T-helper 2 cell (primary cell): ENCODE measurements at places on chromosomes 4 and X.

GRCh38 chr4:82555276-82555675 lies 6.5 kb downstream of the TMEM150C start:
- no peak for DNase-seq

DNA sequence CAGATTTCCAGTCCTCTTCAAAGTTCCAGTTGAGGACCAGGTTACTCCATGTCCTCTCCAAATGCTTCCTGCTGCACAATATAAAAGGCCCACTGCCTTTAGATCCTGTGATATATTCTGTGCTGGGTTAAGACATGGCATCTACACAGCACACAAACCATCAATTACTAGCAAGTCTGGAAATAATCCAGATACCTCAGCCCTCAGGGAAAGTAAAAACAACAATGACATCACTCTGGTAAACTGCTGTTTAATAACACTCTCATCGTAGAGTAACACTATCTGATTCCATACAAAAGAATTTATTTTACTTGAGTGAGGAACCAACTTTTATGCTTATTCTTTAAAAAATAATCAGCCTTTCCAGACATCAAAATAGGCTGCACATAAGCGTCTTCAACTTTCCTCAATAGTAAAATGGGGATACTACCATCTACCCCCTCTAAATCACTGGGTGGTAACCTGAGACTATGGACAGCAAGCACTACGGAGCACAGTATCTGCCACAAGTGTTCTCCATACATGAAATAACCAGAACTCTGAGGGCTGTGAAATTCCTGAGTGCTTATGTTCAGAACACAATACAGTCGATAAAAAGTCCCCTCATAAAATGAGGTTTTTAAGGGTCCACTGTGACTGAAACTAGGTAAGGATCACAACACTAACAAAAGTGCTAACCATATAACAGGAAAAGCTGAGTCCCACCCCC lies 53.4 kb downstream of the ABCG2 start:
- DNase-seq: no peak

DNA sequence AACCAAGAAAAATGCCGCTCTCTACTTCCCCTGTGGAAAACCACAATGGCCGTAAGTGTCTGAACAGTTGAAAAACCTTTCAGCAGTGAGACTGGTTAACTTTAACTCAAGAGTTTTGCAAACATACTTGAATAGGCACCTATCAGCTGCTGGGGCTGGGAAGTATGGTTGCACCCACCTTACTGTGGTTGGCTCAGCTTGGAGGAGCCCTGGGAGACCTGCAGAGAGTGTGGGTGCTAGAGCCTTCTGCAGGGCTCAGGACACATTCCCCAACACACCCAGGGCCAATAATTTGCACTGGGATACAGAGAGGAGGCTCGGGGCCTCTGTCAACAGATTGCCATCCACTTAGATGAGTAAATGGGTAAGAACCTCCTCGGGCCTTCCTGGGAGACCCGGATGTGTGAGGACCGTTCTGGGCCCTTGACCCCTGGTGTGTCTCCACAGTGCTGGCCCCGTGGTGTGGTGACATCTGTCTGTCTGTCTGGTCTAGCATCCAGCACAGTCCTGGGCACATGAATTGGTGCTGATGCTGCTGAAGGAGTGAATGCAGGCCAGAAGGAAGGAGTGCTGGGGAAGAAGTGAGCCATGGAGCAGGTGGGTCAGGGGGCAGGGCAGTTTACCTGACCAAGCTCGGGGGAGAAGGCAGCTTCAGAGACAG lies 46.5 kb downstream of the MAGEA1 start:
- no peak for DNase-seq

- DNase-seq: no peak
Observed at GRCh38 chr4:3735196-3735595, 31.0 kb upstream of the ADRA2C start.

DNA sequence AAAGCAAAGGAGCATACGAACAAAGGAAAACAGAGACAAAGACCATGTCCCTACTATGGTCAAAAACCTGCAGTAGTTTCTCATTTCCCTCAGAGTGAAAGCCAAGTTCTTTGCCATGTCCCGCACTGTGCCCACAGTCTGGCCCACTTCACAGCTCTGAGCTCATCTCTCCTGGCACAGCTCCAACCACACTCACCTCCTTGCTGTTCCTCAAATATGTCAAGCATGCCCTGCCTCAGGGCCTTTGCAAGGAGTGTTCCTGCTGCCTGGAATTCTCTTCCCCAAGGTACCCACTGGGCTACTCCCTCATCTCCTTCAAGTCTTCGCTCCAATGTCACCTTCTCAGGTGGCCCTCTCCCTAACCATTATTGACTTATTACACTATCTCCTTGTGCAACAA lies 72.1 kb downstream of the COX18 start:
- no peak for DNase-seq

GRCh38 chrX:45765767-45766166 lies 565.1 kb upstream of the DIPK2B start:
- DNase-seq: no peak

DNA sequence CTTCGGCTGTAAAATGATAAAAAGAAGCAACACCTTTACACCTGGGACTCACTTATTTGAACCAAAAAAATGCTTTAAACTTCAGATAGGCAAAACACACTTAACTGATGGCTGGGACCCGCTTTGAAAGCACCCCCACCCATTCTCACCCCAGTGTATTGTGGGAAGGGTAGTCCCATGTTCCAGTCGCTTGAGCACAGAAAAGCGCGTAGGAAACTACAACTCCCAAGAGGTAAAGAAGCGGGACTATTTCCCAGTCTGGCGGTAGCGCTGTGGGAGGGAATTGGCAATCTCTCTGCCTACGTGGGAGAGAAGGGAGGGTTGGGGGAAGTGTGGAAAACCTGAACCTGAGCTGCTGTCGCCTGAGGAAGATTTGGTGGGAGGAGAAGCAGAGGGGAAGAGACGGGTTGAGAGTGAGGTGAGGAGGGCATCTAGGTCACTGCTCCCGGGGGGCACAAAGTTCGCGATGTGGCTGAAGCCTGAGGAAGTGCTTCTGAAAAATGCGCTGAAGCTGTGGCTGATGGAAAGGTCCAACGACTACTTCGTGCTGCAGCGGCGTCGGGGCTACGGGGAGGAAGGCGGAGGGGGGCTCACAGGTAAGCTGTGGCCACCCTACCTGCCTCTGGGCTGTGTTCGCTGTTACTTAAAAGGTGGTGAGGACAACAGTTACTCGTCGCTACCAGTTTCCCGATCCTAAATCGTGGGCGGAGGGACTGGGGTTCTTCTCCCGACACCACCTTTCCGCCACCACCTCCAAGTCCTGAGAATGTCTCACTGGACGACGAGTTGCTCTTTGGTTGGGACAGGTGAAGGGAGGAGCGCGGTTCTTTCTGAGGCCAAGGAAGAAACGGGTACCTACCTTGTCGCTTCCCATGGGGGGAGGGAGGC lies at the start of gene TBC1D8B:
TSS of gene TBC1D8B (plus strand) at position 286 of the 888 bp plus-strand sequence. CDS start at position 467, 181 bp downstream.
- DNase-seq: no peak

DNA sequence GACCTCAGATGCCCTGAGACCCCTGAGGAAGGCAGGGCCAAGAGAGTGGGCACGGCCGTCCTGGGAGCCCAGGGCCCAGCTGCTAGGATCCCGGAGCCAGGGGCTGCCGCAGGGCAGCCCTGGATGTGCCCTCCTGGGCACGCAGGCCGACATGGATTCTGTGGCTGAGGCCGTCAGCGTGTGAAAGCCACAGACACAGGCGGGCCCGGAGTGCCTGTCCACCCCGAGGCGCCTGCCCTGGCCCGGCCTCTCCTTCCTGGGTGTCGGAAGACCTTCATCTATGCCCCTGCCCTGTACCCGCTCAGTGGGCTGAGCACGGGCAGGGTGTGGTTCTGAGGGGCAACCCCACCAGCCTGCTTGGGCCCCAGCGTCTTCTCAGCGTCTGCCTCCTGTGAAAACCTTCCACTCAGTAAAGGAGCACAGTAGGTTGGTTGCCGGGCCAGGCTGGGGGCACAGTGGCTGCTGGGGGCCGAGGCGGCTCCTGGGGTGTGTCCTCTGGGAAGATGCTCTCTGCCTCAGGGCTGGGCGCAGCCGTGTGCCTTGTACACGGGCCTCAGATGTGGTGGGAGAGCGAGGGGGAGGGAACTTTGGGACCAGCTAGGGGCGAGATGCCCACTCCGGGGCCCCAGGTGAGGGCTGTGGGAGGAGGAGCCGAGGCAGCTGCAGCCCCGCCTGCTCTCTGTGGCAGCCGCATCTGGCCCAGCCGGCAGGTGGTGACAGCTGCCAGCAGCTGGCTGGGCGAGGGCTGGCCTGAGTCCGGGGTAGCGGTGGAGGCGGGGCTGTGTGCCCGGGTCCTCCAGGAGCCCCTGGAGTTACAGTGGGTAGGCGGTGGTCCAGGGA lies 20.8 kb downstream of the FGFRL1 start:
- no peak for DNase-seq

- DNase-seq: no peak
Observed at GRCh38 chrX:136210243-136210642, 41.0 kb downstream of the MAP7D3 start.

- no peak for DNase-seq
Observed at GRCh38 chr4:4417886-4418285, 31.0 kb downstream of the NSG1 start.

DNA sequence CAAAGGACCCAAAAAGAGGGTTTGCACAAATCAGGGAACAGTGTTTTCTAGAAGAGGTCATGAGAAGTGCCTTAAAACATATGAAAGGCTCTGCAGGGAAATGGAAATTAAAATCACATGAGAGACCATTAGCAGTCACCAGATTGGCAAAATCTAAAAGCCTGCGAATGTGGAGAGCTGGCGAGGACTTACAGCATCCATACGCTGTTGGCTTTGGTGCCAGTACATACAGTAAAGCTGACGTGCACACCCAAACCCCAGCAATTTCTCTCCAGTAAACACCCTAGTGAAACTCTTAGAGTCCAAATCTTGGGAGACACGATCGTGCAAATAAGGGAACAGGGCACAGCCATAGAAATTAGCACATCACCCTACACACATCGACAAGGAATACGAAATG lies 25.4 kb upstream of the PPP2R2C start:
- no peak for DNase-seq

GRCh38 chrX:43345166-43345565 lies 310.9 kb upstream of the MAOA start:
- DNase-seq: no peak

- DNase-seq: no peak
Observed at GRCh38 chr4:71771613-71772012, 12.3 kb downstream of the GC start.

DNA sequence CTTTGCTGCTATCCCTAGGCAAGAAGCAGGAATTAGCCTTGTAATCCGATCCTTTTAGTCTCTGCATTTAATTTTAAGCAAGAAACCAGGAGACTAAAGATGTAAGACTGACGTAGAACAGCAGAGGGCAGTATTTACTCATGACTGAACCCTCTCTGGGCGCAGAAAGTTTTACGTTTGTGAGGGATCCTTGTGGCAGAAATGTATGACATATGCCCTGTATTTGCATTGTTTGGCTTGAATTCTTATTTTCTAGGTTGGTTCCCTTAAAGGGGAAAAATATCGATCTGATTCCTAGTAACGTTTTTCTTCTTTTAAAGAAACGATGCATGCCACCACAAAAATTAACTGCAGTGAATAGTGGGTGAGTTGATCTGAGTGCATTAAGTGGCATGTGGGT lies 1.3 kb upstream of the FAT4 start:
- no peak for DNase-seq

- no peak for DNase-seq
Observed at GRCh38 chr4:46258431-46258830, 131.5 kb downstream of the GABRA2 start.
